ENCODE measurements at places on chromosomes 1 and 21.

DNA sequence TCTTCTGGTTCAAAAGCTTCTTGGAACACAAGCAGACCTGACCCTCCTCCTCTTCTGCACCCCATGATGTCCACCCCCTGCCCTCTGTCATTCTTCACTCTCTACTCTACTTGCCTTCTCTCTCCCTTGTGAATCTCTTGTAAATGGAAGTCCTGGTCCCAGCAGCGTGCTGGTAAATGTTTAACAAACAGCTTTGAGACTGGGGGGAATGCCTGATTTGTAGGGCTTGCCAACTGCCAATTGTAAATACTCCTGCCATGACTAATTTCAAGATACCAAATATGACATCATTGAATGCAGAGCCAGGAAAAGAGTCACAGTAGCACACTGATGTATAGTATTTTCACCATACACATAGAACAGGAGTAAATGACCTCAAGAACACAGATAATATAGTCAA lies 40.9 kb upstream of the LRRN2 start:
- DNase-seq = no peak

- no peak for DNase-seq
These were observed 50.8 kb upstream of the CTPS1 start for GRCh38 chr1:40928699-40929098.

DNA sequence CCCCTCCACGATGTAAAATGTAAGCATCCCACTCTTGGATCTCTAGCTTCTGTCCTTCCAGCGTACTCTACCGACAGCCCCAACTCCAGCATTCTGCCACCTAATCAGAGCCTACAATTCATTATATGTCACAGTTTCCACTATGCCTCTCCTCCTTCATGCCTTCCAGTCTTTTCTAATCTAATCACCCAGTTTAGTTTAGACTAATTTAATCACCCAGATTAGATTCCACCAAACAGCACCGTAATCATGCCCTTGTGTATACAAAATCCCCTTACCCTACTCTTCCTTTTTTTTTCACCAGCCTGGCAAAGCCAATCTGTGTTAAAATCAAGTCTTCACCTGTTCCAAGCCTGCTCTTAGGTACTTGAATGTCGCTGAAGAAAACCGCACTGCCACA lies 49.8 kb upstream of the KANK4 start:
- no peak for DNase-seq

- no peak for DNase-seq
These were observed 20.2 kb downstream of the ARHGEF11 start for GRCh38 chr1:157025385-157025784.

GRCh38 chr1:215083383-215083961 lies 935 bp downstream of the KCNK2 start:
- no peak for DNase-seq

GRCh38 chr1:43664369-43664768 lies 14.4 kb downstream of the KDM4A start:
- DNase-seq = no peak

Data from activated T-cell treated with anti-CD3 and anti-CD28 coated beads for 1 hour (primary cell).